Calu3 (cell line): ENCODE measurements at places on chromosomes 4 and X.

DNA sequence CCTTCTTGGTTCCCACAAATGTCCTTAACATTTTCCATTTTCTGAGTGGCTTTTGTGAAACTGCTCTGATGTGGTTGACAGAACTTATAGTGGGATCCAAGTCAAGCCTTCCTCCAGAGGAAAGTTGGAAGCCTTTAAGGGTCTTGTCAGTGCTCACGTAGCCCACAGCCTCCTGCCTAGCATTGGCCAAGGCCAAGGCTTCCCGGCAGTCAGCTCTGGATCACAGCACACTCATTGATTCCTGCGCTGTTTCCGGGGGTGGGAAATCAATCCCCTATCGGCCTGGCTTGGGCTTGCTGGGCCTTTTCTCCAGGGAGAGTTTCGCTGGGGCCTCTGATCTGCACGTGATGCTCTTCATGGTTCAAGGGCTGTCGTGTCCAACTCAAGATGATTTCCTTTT lies 76.1 kb downstream of the SLC9A6 start:
- DNase-seq = no peak

DNA sequence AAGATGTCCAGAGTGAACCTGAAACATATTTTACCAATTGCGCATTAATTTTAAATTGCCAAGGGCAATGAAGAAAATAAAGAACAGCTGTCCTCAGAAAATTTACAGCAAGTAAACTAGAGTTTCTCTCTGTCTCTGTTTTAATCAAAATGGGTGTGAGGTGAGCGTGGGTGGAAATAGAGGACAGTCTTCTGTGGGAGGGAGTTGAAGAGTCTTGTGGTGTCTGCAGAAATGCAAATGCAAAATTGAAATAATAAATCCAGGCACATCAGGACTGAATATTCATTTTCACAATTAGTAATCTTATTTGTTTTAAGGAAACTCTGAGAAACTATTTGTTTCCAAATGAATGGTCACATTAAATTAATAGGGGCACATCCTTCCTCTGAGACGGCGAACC lies 192.0 kb downstream of the ARHGAP10 start:
- no peak for DNase-seq

DNA sequence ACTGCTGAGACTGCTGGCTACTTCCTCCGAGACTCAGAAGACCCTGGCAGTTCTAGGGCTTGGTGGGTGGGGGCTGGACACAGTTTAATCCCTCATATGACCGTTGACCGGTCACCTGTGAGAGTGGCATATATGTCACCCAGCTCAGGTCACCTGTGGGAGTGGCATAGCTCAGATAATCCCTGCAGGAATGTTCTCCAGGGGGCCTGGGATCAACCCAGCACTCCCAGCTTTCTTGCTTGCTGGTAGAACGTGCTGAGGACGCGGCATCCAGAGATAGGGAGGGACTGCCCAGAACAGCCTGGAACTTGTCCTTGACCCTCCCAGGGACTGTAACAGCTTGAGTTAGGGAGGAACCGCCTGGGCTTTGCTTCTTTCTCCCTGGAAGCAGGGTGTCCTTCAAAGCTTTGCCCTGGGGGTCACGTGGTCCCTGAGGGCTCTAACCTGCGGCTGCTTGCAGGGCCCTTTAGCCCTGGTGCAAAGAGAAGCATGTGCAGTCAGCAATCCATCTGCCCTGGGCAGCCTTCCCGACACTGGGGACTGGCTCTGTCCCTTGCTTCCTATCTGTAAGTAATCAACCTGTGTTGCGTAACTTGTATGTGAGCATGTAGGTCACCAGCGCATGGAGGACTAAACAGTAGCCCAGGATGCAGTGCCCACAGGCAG lies 55.3 kb downstream of the ZFYVE28 start:
- no peak for DNase-seq

GRCh38 chrX:43813898-43814297 lies 68.4 kb downstream of the MAOB start:
- peak; percentile 40 for DNase-seq

GRCh38 chrX:40966213-40966820 lies 118.9 kb upstream of the USP9X start:
- no peak for DNase-seq

DNA sequence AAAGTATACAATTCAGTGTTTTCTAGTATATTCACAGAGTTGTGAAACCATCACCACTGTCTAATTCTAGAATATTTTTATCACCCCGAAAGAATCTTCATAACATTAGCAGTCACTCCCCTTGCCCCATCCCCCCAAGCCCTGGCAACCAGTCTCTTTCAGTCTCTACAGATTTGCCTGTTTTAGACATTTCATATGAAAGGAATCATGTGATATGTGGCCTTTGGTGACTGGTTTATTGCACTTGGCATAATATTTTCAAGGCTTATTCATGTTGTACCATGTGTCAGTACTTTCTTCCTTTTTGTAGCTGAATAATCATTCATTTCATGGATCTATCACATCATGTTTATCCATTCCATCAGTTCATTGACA lies 371.7 kb downstream of the AFF2 start:
- no peak for DNase-seq

DNA sequence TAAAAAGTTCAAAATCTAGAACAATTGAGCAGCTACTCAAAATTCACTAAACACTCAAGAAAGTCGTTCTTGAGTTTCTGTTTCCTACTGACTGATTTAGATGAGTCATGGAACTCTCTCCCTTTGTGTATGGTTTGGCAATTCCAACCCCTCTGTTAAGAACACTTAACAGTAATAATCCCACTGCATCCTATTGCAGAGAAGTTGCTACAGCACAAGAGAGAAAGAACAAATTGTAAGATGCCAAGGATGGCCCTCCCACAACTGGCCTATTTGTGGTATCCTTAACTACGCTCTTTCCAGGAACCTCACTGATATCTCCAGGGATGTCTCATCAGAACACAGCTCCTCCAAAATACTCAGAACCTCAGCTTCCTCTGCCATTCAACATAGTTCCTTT lies 701.8 kb upstream of the TENM3 start:
- no peak for DNase-seq

- DNase-seq = no peak
Observed at GRCh38 chrX:123899701-123900100, 39.8 kb downstream of the XIAP start.

GRCh38 chr4:40419231-40419912 lies 84.2 kb downstream of the CHRNA9 start:
- DNase-seq = no peak

- DNase-seq = peak; percentile 6
Observed at GRCh38 chr4:71941001-71941400, 90.8 kb upstream of the NPFFR2 start.

- DNase-seq = no peak
Observed at GRCh38 chrX:9581771-9582385, 117.0 kb downstream of the TBL1X start.

DNA sequence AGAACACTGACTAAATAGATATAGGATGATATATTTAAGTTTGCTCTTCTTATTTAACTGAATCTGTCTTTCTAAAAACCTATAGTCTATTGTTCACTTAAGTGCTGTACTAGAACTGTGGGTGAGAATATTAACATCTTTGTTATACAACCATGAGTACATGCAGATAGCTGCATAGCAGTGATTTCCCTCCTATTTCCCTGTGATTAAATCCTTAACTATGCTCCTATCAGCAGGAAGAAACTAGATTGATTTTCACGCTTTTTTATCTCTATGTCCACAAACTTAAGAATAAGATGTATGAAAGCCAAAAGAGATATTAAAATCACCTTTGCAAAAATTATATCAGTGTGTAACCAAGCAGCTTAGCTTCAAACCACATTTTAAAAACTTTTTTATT lies 11.3 kb upstream of the UGT2A3 start:
- no peak for DNase-seq

DNA sequence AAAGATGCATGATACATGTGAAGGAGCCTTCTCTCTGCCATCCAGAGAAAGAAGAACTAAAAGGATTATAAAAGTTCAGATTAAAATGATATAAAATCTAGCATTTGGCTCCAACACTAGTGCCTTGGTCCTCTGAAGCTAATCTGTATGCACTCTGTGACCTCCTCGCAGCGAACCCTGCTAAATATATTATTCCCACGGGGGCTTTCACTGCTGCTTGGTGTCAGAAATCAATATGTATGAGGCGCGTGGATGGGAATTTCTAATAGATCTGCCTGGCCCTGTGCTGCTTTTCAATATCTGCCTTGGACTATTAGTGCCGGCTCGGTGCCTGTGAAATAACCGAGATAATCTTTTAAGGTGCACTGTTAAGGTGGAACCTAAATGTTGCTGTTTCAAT lies 69.7 kb downstream of the CXXC4 start:
- no peak for DNase-seq

DNA sequence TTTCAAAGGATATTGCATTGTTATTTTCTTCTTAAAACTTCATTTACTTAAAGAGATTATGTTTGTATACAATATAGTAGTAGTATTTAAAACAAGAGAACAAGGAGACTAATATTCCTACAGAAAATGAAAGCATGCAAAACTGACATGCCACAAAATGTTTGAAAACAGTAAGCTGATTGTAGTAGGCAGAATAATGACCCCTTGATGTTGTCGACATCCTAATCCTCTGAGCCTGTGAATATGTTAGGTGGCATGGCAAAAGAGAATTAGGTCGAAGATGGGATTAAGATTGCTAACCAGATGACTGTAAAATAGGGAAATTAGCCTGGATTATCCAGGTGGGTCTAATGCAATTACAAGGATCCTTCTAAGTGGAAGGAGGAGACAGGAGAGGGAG lies 522.2 kb upstream of the NR3C2 start:
- no peak for DNase-seq

DNA sequence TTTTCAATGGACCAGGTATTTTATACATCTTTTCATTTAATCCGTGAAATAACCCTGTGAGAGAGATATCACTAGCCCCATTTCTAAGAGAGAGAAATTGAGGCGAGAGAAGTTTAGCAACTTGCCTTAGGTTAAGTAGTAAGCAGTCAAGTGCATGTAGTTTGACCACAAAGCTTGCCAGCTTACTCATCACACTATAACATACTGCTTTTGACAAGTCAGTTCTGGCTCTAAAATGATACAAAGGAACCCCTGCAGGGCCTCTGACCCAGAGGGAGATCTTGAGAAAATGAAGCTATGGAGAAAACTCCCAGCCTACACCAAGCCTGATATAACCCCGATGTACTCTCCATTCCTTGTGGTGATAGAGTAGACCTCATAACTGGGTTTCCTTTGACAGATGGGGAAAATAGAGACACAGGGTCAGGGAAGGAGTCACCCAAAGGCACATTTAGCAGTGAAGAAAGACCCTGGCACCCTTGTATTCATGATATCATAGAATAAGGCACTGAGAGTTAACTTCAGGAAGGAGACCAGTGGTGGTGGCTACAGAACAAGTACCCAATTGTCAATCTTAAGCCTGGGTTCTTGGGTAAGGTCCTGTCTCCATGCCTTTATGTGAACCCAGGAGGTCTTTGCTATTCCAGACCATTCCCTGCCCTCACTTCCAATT lies 60.2 kb upstream of the MSN start:
- DNase-seq = no peak

- DNase-seq = no peak
Observed at GRCh38 chr4:113065629-113066028, 16.2 kb downstream of the ANK2 start.

DNA sequence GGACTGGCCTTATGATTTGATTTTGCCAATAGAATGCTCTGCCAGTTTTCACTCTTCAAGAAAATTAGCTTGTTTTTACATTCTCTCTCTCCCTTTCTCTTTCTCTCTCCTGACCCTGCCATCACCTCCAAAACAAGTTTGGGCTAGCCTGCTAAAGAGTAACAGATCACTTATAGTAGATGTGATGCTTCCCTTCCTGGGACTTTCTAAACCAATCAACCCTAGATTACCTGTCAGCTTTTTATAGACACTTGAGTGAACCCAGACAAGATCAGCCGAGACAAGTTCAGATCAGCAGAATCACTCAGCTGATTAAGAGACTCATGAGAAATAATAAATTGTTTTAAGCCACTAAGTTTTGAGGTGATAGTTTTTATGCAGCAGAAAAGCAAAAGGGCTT lies 521.2 kb downstream of the ANKRD50 start:
- no peak for DNase-seq

DNA sequence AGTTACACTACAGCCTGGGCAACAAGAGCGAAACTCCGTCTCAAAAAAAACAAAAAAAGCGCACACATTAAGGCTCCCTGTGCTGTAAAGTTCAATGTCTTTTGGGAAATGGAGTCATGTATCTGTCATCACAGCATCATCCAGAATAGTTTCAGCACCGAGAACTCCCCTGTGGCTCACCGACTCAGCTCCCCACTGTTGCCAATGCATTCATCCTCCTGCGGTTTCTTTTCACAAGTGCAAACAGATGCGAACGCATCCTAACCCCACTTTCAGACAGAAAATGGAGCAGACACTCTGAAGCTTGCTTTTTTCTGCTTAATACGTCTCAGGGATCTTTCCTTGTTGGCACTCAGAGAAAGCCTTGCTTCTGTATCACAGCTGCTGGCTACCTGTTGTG lies 13.8 kb upstream of the SH3TC1 start:
- DNase-seq = no peak

DNA sequence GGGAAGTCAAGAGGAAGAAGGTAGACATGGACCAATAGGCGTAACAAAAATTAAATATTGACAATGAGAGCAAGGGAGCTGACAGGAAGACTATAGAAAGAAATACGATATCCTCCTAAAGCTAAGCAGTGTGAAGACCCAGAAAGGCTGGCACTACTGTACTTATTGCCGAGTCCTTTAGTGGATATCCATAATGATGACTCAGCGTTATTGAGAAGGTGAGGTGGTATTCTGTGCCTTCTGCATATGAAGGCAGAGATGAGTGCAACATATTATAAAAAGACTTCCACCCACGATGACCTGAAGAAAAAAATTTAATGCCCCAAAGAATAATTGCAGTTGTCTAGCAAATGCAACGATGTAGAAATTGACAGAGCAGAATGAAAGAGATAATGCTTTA lies 13.0 kb upstream of the MCF2 start:
- DNase-seq = no peak

- DNase-seq = no peak
Observed at GRCh38 chrX:97021680-97022079, 138.0 kb downstream of the RPA4 start.

DNA sequence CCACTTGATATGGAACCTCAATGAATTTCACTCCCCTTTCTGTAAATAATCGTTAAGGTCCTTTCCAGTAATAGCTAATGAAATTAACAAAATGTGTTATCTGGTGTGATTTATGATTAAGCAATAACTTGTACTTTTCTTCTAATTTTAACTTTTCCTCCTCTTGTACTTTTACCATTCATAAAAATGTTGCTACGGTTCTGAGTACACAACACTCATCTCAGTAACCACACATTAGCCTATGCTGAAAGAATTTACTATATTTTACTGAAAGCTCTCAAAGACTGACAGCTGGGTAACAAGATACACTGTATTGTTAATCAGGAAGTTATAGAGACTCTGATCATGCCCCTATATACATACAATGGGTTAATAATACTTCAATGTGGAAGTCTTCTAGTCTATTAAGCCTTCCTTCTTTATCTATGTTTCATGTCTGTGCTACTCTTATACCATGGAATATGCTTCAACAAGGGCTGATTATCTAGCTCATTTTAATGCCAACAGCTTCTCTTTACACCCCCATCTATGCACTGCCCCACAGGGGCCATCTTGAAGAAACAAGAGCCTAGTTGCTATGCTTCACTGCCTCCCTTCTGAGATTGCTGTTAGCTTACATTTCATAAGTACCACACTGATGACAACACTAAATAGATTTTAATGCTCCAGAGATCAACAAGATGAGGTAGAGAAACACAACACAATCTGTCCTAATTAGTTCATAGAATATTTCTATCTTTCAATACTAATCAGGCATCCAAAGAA lies 39.1 kb downstream of the LAMP2 start:
- DNase-seq = no peak

- no peak for DNase-seq
Observed at GRCh38 chrX:51737091-51737490, 6.2 kb upstream of the GSPT2 start.
